ENCODE measurements at places on chromosomes 2 and 18.

GRCh38 chr2:67219651-67220050 is 177.5 kb upstream of the ETAA1 start:
- DNase-seq = no peak

GRCh38 chr2:37585295-37585908 is 86.0 kb downstream of the CDC42EP3 start:
- DNase-seq = no peak

DNA sequence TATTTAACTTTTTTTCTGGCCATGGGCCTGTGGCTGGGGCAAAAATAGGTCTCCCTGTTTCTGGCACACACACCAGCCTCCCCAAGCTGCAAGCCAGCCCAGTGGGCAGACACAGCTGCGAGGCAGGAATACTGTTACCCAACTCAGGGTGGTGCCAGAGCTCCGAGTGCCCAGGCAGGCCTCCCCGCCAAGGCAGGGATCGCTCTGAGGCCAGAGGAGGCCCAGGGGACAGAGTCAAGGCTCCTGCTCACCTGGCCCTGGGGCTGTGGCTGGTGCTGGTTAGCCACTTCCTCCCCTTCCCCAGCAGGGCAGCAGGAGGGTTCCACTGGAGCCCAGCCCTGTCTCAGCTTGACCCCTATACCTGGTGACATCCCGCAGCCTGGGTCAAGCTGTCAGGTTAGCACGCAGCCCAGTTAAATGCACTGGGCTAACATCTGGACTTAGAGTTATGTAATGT is 67.1 kb upstream of the EPAS1 start:
- no peak for DNase-seq

- DNase-seq = no peak
These were observed 220.3 kb upstream of the EPAS1 start for GRCh38 chr2:46076875-46077274.

DNA sequence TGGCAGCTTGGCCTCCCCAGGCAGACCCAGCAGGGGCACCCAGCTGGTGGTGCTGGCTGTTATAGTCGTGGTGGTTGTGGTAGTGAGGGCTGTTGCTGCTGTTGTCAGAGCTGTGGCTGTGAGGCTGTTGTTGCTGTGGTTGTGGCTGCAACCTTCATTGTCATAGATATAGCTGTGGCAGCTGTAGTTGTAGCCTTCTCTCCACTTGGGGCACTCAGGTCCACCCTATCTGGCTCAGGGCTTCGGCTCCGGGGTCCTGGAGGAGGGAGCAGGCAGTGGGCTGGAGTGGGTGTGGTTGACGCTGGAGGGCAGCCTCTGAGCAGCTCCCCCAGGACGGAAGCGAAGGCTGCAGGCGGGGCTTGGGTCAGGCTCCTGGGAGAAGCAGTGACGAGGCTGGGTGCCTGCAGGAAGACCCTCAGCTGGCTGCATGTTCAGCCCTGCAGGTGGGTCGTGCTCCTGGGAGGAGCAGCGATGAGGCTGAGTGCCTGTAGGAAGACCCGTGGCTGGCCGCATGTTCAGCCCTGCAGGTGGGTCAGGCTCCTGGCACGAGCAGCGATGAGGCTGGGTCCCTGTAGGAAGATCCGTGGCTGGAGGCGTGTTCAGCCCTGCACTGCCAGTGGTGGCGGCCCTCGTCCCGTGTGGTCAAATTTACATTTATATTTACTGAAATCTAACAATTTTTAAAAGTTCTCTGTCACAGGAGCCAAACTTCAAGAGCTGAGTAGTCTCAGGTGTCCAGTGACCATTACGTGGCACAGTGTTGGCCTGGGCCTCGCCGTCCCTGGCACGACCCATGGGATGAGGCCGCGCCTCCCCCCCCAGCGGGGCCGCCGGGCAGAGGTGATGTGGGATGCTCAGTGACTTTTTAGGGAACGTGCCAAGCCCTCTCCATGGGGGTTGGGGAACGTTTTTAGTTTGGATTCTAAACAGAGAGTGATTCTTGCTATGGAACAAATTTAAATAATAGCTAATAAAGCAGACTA is 79.2 kb upstream of the PXDN start:
- no peak for DNase-seq

DNA sequence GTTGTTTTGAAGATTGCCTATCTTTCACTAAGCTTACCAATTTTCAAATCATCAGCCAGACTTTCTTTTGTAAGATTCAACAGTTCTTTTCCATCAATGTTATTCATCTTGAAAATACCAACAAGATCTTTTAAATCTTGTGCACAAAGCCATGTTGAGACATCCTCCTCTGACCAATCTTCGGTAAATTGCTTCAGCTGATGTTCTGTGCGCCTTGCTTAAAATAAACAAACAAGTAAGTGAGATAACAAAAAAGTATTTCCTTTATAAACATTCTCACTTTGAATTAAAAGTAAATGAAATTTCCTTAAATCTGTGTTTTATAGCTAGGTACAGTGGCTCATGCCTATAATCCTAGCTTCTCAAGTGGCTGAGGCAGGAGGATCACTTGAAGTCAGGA is 30.3 kb downstream of the WDSUB1 start:
- DNase-seq = no peak

DNA sequence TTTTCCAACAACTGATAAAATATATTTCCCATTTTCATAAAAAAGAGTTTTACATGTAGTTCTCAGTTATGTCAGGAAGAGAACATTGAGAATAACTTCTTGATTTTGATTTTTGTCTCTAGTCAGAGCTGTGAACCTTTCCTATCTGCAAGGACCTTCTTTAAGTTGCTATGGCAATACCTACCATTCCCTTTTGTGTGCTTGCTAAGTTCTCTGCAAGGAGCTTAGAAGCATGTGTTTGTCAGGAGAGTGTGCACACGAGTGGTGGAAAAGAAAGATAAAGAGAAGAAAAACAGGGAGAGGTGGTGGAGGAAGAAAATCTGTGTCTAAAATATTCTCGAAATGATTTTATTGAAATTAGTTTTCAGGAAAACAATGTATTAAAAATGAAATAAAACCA is 140.3 kb upstream of the SLC8A1 start:
- no peak for DNase-seq

DNA sequence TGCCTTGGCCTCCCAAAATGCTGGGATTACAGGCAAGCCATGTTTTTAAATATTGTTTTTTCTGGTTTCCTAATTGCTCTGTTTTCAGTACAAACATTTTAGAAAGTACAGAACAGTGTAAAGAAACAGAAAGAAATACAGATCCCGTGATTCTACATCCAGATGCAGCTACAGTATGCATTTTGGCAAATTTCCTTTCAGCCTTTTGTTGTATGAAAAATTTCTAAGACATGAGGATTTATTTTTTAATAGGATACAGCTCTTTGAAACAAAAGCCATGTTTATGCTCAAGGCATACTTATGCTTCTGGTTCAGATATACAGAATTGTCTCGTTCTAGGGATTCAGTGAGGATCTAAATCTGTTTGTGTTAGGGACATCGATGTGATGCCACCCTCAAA is 109.5 kb downstream of the MAP2 start:
- DNase-seq = no peak

DNA sequence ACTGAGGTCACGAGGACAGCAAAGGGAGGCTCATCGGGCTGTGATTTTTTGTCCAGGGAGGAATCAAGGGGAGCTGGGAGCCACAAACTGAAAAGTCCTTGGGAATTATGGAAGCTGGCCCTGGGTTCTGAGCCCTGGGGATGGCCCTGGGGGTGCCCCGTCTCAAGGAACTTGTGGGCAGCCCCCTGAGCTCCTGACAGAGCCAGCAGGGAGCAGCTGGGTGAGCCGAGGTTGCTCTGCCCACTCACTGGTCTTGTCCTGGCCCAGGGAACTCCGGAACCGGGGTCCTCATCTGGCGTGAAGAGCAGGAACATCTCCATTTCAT is 61.3 kb upstream of the HDAC4 start:
- peak; percentile 47 for DNase-seq

- DNase-seq = no peak
These were observed 201.4 kb downstream of the CELF4 start for GRCh38 chr18:37364237-37364636.

GRCh38 chr2:109475531-109476210 is 138.1 kb downstream of the SEPTIN10 start:
- DNase-seq = no peak

- no peak for DNase-seq
These were observed 42.1 kb downstream of the RAPH1 start for GRCh38 chr2:203492965-203493364.

DNA sequence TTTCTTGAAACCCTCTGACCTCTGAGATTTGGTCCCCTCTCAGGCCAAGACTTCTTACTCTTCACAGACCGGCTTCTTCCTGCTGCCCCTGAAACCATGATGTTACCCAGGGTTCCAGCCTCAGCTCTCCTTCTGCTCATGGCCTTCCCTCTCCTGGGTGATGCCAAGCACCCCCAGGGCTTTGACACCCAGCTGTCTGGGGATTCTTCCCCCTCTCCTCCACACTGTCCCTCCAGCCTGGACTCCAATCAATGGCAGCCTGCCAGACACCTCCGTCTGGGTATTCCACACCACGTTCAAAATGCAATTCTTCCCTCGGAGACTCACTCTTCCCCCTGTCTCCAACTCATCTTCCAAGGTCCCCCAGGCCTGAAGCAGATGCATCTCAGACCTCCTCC is 25.0 kb downstream of the SPP2 start:
- no peak for DNase-seq

Data from coronary artery (tissue), 2 donors.